ENCODE measurements at places on chromosomes 4 and X.

- DNase-seq, result no peak
These were observed 88.2 kb downstream of the RBM46 start for GRCh38 chr4:154869301-154869700.

DNA sequence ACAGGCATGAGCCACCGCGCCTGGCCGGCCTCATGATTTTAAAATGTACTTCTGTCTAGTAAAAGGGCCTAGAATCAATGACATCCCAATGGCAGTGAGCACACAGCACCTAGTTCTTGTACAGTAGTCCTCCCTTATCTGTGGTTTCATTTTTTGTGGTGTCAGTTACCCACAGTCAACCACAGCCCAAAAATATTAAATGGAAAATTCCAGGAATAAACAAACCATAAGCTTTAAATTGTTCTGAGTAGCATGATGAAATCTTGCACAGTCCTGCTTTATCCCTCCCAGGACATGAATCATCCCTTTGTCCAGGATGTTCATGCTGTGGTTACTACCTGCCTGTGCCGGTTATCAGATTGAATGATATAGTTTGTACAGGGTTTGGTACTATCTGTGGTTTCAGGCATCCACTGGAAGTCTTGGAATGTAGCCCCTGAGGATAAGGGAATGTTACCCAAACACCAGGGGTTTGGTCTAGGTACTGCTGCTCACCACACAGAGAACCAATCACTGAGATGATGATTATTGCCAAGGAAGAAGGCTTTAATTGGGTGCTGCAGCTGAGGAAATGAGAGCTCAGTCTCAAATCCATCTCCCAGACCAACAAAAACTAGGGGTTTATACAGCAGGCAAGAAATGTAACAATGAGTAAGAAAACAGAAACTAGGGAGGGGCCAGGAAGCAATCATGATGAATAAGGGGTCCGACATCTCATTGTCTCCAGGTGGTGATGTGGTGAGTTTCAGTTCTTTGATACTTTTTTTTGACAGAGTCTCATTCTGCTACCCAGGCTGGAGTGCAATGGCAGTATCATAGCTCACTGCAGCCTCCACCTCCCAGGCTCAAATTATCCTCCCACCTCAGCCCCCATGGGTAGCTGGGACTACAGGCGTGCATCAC is 16.2 kb upstream of the FHL1 start:
- DNase-seq, result peak; percentile 30

DNA sequence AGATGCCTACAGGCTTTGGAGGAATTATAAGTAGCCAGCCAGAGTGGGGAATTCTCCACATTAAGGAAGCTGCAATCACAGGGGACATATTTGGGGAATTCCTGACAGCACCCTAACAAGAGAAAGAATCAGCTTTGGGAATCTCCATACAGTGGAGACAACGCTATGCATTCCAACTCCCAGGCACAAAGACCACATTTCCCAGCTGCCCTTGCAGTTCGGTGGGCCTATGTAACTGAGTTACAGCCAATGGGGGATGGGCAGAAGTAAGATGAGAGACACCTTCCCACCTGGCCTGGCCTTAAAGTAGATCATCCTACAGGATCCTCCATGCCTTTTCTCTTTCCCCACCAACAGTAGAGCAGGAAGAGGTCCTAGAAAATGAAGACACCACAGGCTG is 43.4 kb upstream of the CCKAR start:
- DNase-seq, result no peak

GRCh38 chrX:128458888-128459287 is 406.7 kb upstream of the ACTRT1 start:
- no peak for DNase-seq

DNA sequence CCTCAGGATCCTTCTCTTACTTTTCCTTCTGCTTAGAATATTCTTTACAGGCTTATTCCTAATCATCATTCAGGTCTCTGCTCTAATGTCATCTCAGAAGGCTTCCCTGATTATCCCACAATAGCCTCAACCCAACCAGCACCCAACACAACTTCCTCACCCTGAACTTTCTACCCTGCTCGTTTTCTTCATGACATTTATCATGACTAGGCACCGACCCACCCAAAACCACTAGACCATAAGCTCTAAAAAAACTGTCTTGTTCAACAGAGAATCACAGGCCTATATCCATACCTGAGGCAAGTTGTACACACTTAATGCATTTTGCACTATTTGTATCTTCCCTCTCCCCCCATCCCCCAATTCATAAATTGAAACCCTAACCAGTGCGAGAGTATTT is 95.3 kb downstream of the SH3RF1 start:
- DNase-seq, result no peak

DNA sequence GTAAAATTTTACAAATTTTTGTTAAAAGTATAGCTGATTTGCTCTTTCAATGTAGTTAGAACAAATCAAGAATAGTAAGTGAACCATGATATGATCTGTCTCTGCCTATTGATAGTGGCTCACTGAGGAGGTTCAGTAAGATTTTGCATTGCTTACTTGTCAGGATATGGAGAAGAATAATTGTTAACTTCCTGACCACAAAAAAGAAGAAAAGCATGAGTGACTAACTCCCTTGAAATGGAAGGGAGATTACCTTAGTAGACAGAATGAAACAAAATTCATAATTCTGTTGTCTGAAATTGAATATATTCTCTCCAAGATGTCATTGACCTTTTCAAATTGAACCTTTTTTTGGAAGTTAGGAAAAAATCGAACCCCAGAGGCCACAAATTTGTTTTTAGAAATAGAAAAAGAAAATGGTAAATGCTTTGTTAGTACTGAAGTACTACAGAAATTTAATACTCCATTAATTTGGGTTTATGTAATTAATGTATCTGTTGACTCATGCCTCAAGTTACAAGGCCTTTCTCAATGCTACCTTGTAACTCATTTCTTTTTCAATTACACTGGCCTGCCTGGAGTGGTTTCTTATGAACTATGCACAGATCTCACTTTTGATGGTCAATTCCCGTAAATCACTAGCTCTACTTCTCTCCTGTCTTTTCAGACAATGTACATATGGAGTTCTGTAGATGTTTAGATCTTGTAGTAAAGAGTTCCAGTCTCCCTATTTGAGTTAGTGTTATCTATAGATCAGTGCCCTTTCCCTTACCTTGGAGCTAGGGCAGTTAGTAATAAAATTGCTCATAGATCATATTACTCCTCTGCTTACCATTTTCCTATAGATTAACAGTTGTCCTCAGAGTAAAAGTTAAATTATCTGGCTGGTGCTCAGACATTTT is 139.3 kb downstream of the TLL1 start:
- no peak for DNase-seq

- DNase-seq, result no peak
These were observed 9.9 kb upstream of the GK start for GRCh38 chrX:30643313-30643821.

DNA sequence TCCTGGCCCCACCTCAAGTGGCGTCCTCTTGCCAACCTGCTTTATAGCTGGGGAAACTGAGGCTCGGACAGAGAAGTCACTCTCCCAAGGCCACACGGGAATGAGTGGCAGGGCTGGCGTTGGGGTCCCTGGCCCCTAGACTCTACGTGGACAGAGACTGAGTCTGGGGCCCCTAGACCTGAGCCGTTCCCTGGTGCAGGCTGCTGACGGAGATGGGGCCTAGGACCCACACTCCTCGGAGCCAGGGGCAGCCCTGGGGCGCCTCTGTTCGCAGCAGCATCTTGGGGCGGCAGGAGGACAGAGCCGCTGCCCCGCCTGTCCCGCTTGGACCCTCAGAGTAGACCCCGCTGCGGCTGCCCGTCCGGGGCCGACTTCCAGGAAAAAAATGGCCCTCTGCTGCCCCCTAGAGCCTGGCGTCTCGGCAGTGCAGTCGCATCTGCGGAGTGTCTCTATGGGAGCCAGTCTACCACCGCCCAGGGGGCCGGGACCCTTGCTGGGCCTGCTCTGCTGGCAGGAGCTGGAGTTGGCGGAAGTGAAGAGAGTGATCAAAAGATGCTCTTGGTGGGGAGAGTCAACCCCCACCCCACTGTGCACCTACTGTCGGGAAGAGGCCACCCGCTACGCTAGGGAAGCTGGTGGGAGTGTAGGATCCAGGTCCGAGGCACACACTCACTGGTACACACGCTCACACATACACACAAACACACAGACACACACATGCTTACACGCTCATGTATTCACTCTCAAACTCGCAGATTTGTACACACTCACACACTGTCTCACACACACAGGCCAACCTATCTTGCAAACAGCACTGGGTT is 220.1 kb downstream of the AFAP1 start:
- no peak for DNase-seq

All from BJ (cell line).